Activated CD8-positive, alpha-beta memory T cell treated with anti-CD3 and anti-CD28 coated beads for 1 hour (primary cell): ENCODE measurements at places on chromosomes 7 and 10.

DNA sequence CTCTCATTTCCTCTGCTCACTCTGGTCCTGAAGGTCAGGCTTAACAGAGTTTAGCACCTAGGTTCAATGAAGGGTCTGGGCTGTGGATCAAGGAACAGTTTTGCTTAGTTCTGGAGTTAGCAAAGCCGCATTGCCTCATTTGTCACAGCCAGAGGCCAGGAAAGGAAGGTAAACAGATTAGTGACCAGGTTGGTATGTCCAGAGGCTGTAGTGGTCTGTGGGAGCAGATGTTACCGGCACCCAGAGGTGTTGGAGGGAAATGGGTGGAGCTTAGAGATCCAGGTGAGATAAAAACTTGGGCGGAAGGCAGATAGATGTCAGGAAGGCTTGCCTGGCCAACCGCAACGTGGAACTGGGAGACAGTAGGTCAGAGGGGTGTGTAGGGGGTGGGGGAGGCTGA, 36.6 kb upstream of the ZMIZ2 start:
- DNase-seq = no peak

GRCh38 chr10:60525716-60526585, 136.3 kb upstream of the ANK3 start:
- no peak for DNase-seq

DNA sequence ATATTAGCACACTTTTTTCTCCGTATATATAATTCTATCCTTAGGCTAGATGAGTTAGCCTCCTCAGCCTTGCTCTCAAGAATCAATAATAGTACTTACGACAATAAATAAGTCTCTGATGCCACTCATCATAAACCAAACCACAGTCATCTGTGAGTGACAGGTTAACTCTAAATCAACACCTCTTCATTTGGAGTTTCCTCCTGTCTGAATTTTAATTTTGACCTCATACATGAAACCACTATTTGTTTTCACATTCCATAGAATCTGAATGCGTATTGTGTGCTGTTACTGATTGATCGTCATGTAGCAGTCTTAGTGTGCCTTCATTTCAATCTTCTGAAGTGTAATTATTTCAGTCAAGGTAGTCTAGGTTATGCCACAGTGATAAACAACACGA, 85.8 kb downstream of the HGF start:
- DNase-seq = no peak

DNA sequence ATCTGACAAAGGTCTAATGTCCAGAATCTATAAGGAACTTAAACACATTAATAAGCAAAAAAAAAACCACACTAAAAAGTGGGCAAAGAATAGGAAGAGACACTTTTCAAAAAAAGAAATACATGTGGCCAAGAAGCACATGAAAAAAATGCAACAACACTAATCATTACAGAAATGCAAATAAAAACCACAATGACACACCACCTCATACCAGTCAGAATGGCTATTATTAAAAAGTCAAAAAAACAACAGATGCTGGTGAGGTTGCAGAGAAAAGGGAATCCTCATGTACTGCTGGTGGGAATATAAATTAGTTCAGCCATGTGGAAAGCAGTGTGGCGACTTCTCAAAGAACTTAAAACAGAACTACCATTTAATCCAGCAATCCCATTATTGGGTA, 119.0 kb downstream of the LMBR1 start:
- no peak for DNase-seq

- DNase-seq = no peak
These were observed 61.2 kb downstream of the KLF6 start for GRCh38 chr10:3723766-3724165.
